ENCODE measurements at places on chromosomes 2 and 18.
A peak's percentile ranks its signal among the peaks of the same experiment; 100 is the strongest.

DNA sequence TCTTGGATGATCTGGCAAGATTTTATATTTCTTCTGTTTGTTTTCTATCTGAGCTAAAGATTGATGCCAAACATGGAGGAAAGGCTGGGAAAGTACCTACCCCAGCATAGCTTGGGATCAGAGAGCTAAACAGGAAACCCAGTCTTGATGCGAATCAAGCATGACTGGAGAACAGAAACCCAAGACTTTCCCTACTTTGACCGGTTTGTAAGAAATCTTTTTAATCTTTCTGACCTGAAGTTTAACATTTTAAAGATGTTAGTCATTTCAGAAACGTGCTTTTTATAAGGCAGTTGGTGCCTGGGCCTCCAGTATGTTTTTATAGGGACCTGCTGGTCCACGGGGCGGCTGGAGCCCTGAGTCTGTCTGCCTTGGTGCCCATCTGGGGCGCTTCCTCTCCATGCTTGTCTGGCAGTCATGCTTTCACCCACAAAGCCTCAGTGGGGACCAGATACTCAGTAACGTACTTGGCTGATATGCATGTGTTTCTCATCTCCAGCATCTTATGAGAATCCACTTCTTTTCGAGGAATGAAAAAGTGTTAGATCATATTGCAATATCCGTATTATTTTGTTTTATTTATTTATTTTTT lies 266.5 kb downstream of the PTGR3 start:
- DNase-seq = no peak

DNA sequence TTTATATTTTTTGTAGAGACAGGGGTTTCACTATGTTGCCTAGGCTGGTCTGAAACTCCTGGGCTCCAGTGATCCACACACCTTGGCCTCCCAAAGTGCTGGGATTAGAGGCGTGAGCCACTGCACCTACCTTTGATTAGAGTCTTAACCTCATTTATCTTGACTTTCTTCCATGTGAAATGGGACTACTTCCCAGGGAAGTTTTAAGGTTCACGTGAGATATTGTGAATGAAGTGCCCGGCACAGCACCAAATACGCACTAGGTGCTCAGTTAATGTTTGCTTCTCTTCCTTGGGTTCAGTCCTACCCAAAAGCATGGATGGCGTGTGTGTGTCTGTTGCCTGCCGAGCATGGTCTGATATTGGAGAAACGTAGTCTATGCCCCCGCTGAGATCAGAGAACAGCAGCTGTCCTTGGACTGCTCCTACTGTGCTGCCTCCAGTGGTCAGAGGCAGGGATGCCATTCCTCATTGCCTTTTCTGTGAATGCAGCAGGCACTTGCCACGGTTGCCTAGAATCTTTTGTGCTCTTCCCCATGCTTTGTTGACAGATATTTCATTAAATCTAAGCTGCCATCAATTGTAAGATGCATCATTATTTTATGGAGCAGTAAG lies 12.3 kb upstream of the TFCP2L1 start:
- peak; percentile 50 for DNase-seq

GRCh38 chr2:860259-860855 lies 90.3 kb upstream of the SNTG2 start:
- DNase-seq = no peak

- no peak for DNase-seq
Observed at GRCh38 chr2:78383576-78383975, 641.9 kb upstream of the REG3G start.

DNA sequence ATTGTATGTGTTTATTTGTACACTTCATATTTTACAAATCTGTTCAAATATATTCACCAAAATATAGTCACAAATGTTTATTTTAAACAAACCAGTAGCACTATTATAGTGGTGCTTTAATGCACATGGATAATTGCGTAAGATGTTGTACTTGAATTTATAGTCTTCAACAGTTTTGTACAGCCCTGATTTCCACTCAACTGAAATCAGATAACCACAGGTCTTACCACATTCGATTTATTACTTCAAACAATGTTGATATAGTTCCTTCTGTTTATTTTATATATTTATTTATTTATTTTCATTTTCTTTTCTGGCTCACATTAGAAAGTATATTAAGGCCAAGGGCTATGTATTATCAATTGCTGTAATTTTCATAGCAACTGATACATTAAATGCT lies 99.4 kb upstream of the ZNF804A start:
- DNase-seq = no peak

DNA sequence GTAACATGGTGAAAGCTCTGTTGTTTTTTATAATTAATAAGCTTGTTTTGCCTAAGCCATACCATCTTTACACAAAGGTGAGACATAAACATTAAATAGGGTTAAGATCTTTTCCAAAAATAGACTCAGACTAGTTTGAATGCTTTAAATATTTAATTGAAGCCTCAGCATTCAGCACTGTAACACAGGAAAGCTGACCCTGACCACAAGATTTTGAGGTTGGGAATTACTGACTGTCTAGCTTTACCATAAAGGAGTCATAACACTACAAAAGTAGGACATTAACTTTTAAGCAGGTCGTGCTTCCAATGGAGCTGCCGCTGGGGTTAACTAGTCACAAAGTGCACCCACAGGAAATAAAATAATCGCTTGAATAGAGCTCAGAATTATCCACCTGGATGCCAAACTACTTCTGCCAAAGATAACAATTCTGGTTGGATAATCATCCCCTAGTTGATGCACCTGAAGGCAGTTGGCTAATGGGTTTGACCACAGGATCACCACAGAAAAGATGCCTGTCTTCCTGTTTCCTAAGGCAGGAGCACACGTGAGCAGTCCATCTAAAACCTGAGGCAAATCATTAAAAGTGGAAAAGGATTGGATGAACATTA lies 106.2 kb downstream of the COBLL1 start:
- DNase-seq = no peak

GRCh38 chr2:207334624-207335371 lies 169.1 kb upstream of the KLF7 start:
- no peak for DNase-seq

GRCh38 chr18:59643740-59644139 lies 53.5 kb downstream of the CCBE1 start:
- no peak for DNase-seq

DNA sequence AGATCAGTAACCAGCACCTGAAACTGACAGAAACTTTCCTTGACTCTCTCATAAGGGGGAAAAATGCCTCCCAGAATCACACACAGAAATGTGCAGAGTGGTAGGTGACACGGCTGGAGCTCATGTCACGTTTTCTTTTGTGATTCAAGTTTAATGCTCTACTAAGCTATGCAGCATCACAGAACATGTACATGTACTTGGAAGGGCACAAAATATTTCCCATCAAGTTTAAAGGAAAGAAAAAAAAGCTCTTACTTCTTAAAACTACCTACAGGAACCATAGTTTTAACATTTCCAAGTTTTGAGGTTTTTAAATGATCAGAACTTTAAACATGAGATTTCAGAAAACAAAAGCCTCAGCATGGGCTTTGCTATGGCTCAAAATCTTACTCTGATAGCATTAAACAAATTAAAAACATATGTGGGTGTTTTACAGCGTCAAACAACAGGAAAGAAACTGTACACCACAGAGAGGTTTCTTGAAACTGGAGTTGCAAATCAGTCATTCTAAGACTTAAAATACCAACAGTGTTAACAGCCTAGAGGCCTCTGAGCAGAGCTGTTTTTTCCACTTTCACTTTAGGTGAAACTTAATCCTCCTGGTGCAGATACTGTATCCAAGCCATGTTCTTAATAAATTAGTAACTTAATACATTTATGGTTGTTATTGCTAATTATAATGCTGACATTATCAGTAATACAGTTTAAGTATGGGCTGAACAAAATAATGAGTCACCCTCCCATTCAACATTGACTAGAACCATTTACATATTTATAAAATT lies 30.1 kb downstream of the MBP start:
- DNase-seq = no peak

DNA sequence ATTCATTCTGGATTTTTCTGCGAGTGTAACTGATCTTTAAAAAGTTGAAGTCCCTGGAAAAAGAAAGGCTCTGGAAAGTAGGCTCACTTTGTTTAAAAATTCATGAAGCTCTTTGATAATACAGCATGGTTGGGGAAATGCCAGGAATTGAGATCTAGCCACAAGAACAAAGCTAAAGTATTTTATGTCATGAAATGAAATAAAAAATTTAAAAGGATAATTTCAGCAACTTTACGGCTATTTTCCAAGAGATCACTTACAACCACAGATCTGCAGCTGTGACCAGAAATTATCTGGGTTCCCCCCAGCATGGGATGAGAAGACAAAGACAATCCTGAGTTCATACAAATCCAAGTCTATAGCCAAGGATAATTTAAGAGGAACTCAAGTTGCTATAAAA lies 25.3 kb upstream of the RFX8 start:
- no peak for DNase-seq

DNA sequence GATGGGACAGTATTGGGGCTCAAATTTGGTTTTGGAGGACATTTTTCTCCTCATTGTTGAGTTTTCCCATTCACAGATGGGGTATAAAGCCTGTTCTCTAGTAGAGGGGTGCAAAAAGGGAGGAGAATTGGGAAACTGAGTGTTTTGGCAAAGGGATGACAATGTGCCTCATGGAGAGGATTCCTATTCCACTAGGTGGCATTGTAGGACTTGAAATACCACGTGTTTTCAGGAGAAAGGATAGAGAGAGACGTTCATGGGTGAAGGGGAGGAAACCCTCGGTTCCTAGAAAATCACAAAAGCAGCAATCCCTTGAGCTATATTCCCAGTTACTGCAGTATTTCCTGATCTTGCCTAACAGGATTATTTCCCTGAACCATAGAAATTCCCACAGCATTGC lies 113.7 kb upstream of the SRD5A2 start:
- no peak for DNase-seq

- DNase-seq = no peak
Observed at GRCh38 chr2:200616656-200617055, 30.8 kb downstream of the AOX1 start.

DNA sequence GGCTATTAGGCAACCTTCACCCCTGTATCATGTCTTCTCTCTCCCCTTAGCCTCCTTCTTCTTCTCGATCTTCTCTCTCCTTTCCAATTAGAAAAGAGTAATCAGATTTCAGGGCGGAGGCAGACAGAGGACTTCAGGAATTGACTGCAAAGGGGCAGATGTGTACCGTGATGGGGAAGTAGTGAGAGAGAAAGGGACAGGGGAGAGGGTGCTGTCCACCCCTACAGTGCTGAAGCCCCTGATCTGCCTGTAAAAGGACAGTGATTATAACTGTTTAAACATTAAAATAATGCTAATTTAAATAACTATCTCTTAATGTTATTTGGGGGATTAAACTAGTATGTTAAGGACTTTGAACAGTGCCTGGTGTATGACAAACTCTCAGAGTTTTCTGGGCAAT lies 178.5 kb downstream of the ACTR3 start:
- DNase-seq = no peak

DNA sequence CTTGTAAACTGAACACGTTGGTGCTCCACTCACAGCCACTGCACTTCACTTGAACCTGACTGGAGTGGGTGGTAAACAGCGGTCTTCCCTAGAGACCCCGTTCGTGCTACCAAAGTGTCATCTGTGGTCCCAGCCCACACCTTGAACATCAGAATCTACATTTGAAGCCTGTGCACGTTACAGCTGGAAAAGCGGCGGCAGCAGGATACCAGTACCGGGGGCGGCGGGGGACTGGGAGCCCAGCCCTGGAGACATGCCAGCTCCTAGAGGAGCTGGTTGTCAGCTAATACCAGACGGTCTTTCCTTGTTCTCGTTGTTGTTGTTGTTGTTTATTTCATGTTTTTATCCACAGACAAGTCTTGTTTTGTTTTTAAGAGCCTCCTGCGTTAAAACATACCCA lies 156.7 kb downstream of the WDSUB1 start:
- DNase-seq = peak; percentile 36

- no peak for DNase-seq
Observed at GRCh38 chr2:178860551-178860950, 53.3 kb upstream of the TTN start.

DNA sequence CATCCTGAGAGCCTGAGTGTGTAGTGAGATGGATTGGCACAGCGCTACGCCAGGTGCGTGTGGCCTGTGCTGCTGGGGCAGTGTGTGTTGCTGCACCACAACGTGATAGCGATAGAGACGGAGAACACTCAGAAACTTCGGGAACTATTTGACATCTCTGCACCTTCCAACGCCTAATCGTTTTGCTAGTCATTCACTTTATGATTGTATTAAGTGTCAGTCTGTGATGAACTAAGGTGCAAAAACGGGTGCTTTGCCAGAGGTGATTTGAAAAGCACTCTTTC lies 26.0 kb upstream of the IGFBP2 start:
- DNase-seq = no peak

GRCh38 chr18:64127172-64127571 lies 21.7 kb downstream of the LINC00305 start:
- no peak for DNase-seq

DNA sequence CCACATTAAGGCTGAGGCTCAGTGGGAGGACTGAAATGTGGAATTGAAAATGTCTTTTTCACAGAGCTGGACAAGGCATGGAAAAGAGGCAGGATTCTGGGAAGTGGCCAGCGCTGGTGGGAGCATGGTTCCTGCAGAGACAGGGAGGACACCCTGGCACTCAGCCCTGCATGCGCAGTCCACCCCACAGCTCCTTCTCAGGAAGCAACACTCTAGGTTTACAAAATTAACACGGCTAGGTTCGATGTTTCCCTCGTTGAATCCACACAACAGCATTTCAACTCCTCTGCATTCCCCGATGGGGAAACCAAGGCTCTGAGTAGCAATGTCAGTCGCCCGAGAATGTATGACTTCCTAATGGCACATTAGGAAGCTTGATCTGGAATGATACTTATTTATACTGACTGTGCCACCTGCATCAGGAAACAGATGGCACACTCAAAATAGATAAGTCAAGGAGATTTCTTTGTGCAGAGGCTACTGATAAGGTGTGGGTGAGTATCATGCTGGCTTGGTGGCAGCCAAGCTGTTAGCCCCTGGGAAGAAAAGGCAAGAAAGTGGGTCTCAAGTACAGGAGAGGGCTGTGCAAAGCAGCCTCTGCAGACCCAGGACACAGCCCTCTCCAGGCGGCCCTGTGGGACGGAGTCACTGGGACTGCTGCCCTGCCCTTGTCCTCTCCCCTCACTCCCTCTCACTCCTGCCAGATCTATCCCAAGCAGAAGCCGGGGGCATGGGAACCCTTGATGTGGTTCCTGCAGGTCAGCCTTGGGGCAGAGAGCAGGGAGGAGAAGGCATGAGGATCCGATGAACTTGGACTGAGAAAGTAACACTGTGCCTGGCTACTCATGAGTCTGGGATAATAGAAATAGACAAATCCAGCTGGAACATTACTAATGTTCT lies 158.4 kb upstream of the FHL2 start:
- no peak for DNase-seq

DNA sequence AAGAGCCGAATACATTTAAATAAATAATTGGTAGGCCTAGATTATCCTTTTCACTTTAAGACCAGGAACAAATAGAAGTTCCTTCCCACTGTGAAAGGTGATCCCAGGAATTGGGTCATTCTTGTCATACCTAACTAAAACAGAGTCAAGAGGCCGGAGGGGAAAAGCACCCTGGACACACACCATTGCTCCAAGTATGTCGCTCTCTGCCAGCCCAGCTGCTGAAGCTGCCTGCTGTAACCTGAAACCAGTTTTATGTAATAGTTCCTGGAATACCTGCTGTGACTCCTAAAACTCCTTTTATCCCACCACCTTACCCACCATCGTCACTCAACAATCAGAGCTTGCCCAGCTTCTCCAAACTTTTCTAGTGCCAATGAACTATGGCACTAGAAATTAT lies 217.1 kb downstream of the PTPRM start:
- DNase-seq = no peak

GRCh38 chr2:24210106-24210455 lies 35.2 kb downstream of the FAM228A start:
- no peak for DNase-seq
